ENCODE measurements at places on chromosomes 4 and X. TPM values are rescaled to one million over a fixed set of nuclear protein-coding genes. Genes with fewer than 3 reads are reported as not detected.
A peak's percentile ranks its signal among the peaks of the same experiment; 100 is the strongest.

- no peak for DNase-seq
- no peaks in the 10 kb centered on the region for H3K4me1 ChIP-seq
- H3K36me3 ChIP-seq, result no peaks in the 10 kb centered on the region
- H3K4me3 ChIP-seq, result no peak overlapping the region
- no peak overlapping the region for H3K27ac ChIP-seq
Observed at GRCh38 chrX:84760560-84760959, 243.1 kb upstream of the APOOL start.

- H3K27me3 ChIP-seq, result no peaks in the 10 kb centered on the region
- 0 out of 2 replicates have a peak overlapping the region, but pooled peaks have one; percentile 14 for H3K27ac ChIP-seq
- peaks cover 6% of the 10 kb centered on the region for H3K36me3 ChIP-seq
- no peak overlapping the region for H3K4me3 ChIP-seq
- no peak for DNase-seq
Observed at GRCh38 chr4:7976634-7977033, 37.0 kb upstream of the AFAP1 start.

DNA sequence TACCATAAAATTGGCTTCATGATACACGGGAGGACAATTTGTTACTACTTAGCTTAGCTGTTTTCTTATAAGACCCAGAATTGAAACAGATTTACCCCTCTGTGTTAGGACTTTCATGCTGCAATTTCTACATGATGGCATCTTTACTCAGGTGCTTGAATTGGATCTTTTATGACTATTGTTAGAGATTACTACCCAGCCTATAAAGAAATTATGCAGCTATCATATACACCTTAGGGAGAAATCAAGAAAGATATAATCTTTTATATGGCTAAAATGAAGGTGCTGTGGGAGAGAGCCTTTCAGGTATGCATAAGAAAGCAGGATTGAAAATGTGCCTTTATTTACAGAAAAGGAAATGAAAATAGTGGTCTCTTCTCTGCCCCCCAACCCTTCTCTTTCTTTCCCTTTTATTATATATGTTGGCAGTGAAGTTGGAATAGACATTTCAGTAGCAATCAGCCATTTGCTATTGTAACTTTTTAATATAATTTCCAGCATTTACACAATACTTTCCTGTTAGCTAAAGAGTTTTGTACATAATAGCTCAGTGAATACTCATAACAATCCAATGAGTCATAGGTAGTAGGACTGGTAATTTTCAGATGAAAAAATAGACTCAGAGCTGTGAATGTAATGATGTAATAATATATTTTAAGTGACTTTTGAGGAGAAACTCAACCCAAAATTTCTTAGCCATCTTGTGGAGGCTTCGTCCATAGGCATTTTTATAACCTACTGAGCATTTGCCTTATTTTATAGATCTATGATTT lies 311.8 kb downstream of the ADGRL3 start:
- no peaks in the 10 kb centered on the region for H3K27me3 ChIP-seq
- no peak overlapping the region for H3K27ac ChIP-seq
- H3K36me3 ChIP-seq, result peaks cover 3% of the 10 kb centered on the region
- DNase-seq, result no peak

DNA sequence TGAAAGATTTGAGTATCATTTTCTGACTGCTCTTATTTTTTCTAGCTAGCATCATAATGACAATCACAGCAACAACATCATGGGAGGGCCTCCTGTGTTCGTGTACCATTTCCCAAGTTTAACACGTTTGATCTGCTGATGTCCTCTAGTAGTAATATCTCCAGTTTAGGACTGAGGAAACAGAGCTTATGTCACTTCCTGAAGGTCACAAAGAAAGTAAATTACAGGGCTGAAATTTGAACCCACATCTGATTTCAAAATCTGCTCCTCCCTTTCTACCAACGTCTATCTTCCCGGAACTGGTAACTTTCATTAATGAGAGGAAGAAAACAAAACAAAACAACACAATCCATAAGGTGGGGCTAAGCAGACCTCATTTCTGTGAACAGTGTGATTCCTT lies 302.7 kb downstream of the PACRGL start:
- no peak for DNase-seq
- H3K4me1 ChIP-seq, result peaks cover 20% of the 10 kb centered on the region
- H3K27ac ChIP-seq, result no peak overlapping the region
- no peak overlapping the region for H3K4me3 ChIP-seq

DNA sequence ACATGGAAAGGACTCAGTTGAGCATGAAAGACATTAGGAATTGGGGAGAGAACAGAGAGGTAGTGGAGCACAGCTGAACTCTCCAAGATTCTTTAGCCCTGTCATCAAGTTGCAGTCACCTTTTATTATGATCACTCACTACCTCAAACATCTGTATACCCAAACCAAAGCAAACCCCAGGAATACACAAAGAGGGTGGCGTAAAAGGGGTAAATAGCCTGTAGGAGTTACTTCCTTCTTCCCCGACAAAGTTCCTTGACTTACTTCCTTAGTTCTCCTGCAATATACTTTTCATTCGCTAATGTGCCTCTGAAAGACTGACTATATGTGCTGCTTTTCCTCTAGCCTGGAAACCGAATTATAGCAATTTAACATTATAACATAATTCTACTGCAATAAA lies 159.9 kb downstream of the SPRY1 start:
- no peaks in the 10 kb centered on the region for H3K27me3 ChIP-seq
- H3K4me1 ChIP-seq, result peaks cover 62% of the 10 kb centered on the region
- peak overlapping the region; percentile 63 for H3K27ac ChIP-seq
- DNase-seq, result no peak
- no peak overlapping the region for H3K4me3 ChIP-seq
- peaks cover 3% of the 10 kb centered on the region for H3K36me3 ChIP-seq

DNA sequence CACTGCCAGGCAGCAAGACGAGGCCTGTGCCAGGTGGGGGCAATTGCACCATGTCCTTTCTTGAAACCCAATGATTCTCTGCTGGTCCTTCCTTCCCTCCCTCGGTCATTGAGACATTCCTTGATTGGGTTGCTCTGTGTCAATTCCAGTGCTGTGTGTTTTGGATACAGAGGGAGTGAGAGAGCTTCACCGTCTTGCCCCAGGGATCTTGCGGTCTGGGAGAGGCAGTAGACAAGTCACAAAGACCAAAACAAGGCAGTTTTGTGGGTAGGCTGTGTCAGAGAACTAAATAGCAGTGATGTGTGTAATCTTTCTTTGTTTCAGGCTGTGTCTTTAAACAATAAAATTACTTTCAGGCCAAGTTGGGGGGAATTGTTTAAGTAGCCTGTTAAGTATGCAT lies 38.8 kb upstream of the TADA2B start:
- H3K4me3 ChIP-seq, result no peak overlapping the region
- peaks cover 2% of the 10 kb centered on the region for H3K27me3 ChIP-seq
- H3K4me1 ChIP-seq, result peaks cover 28% of the 10 kb centered on the region
- no peak for DNase-seq

DNA sequence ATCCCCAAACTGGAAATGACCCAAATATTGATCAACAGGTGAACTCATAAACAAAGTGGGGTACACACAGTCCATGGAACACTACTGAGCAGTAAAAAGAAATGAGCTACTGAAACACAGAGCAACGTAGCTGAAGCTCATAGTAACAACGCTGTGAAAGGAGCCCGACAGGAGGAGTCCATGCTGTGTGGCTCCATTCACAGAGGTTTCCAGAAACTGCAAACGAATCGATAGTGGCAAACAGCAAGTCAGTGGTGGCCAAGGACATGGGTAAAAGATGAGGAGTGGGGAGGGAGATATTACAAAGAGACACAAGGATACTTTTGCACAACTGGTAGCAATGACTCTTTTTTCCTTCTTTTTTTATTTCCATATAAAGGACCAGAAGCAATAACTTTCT lies 90.4 kb downstream of the HAUS3 start:
- no peak overlapping the region for H3K4me3 ChIP-seq
- H3K27me3 ChIP-seq, result peaks cover 43% of the 10 kb centered on the region
- H3K36me3 ChIP-seq, result peaks cover 11% of the 10 kb centered on the region
- no peaks in the 10 kb centered on the region for H3K4me1 ChIP-seq

GRCh38 chr4:108048157-108048556 lies 58.5 kb downstream of the HADH start:
- no peak overlapping the region for H3K4me3 ChIP-seq
- no peak overlapping the region for H3K27ac ChIP-seq
- no peaks in the 10 kb centered on the region for H3K36me3 ChIP-seq
- no peak for DNase-seq
- peaks cover 14% of the 10 kb centered on the region for H3K4me1 ChIP-seq

- H3K27me3 ChIP-seq, result no peaks in the 10 kb centered on the region
- no peaks in the 10 kb centered on the region for H3K4me1 ChIP-seq
- no peak overlapping the region for H3K27ac ChIP-seq
- H3K4me3 ChIP-seq, result no peak overlapping the region
- H3K36me3 ChIP-seq, result no peaks in the 10 kb centered on the region
Observed at GRCh38 chrX:151680805-151681204, 14.5 kb upstream of the PRRG3 start.

DNA sequence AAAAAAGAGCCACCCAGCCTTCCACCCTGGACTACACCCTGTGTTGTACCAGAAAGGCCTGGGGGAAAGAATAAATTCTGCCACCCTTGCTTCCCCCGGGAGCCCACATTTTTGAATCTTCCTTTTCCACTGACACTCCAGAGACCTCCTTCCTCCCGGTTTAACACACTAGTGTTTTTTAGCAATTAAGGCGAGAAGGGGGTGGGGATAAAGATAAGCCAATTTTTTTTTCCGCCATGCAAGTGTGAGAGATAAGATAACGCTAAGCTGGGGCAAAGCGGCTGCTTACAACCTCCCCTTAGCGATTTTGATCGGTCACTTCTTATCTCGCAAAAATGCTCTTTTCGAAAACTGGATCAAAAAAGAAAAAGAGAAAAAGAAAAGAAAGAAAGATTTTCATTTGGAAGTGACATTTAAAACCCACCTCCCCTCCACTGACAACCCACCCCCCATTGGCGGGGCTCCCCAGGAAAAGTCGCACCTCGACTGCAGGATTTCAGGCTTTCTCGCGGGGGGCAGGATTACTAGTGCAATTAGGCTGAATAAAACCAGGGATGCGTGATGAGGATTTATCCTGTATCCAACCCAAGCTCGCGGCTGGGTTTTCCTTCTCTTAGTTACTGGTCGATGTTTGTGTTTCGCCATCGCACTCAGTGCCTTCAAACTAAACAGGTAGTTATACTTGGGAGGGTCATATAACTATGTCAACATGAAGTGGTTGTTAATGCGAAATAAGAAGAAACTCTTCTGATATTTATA lies 6.0 kb upstream of the BCOR start:
- peaks cover 48% of the 10 kb centered on the region for H3K27me3 ChIP-seq
- no peak for DNase-seq
- peak overlapping the region; percentile 71 for H3K4me3 ChIP-seq
- H3K36me3 ChIP-seq, result no peaks in the 10 kb centered on the region
- H3K4me1 ChIP-seq, result peaks cover 27% of the 10 kb centered on the region
- H3K27ac ChIP-seq, result no peak overlapping the region

- no peak overlapping the region for H3K4me3 ChIP-seq
- peaks cover 7% of the 10 kb centered on the region for H3K4me1 ChIP-seq
- H3K36me3 ChIP-seq, result no peaks in the 10 kb centered on the region
- H3K27ac ChIP-seq, result no peak overlapping the region
Observed at GRCh38 chr4:41442810-41443209, 95.1 kb upstream of the LIMCH1 start.

GRCh38 chr4:175770555-175770954 lies 41.5 kb downstream of the GPM6A start:
- no peaks in the 10 kb centered on the region for H3K27me3 ChIP-seq
- no peak for DNase-seq
- no peak overlapping the region for H3K4me3 ChIP-seq
- H3K36me3 ChIP-seq, result no peaks in the 10 kb centered on the region

DNA sequence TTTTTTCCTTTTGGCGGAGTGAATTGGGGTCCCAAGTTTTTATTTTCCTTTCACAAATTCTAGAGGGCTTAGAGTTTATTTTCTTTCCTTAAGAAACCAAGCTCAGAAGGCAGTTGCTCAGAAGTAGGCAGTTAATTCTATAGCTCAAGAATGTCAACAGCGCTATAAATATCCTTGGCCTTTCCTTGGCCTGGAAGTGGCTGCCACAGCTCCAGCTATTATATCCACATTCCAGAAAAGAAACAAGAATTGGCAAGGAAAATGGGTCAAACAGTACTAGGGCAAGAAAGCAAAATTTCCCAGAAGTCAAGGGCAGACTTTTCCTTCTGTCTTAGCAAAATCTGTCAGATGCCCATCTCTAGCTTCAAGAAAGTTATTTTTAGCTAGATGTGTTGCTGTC lies 31.0 kb downstream of the SLC10A6 start:
- no peak overlapping the region for H3K27ac ChIP-seq
- H3K4me3 ChIP-seq, result no peak overlapping the region
- no peaks in the 10 kb centered on the region for H3K4me1 ChIP-seq
- H3K36me3 ChIP-seq, result peaks cover 27% of the 10 kb centered on the region
- no peaks in the 10 kb centered on the region for H3K27me3 ChIP-seq

DNA sequence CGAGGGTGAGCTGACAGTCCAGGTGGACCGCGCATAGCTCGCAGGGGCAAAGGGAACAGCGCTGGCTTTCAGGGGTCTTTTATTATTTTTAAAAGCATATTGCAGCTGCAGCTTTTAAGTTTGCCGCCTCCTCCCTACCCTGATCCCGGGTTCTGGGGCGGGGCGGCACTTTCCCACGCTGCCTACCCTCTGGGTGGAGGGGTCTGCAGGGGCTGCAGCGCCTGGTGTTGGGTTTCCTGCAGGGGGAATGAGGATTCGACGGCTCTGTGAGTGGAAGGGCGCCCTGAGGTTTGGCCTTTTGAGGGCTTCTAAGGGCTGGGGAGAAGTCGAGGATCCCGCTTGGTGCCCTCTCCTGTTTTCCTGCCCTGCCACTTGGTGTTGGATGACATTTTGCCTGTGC lies 80.7 kb upstream of the SCML1 start:
- H3K4me1 ChIP-seq, result peaks cover 10% of the 10 kb centered on the region
- no peak for DNase-seq
- H3K4me3 ChIP-seq, result peak overlapping the region; percentile 52

DNA sequence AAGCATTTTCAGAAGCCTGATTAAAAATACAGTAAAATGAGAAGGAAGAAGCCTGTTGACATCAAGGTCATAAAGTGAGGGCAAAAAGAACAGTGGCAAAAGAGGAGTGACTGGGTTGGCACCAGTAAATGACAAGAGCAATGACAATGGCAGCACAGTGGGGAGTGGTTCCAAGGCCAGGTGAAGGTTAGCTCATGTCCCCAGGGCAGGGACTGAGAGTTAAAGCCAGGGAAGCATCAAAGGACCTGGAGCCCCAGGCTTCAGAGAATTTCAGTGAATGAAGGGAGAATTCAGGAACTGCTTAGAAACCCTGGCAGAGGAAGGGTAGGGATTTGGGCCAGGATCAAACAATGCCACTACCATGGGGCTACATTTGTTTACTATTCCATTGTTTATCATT lies 8.8 kb upstream of the PIGA start:
- peaks cover 8% of the 10 kb centered on the region for H3K4me1 ChIP-seq
- no peaks in the 10 kb centered on the region for H3K36me3 ChIP-seq
- no peak overlapping the region for H3K27ac ChIP-seq
- DNase-seq, result peak; percentile 14
- H3K27me3 ChIP-seq, result peaks cover 32% of the 10 kb centered on the region
- no peak overlapping the region for H3K4me3 ChIP-seq

GRCh38 chrX:22889819-22890218 lies 109.9 kb upstream of the DDX53 start:
- no peaks in the 10 kb centered on the region for H3K27me3 ChIP-seq
- H3K4me3 ChIP-seq, result no peak overlapping the region
- H3K27ac ChIP-seq, result no peak overlapping the region

NDST3 gene
- 0.37 TPM for total RNA-seq

MAGEA11 gene
- total RNA-seq, result not detected

SRPX gene
- 7.7 TPM for total RNA-seq

AFP gene
- total RNA-seq, result 1.8 TPM

KLB gene
- 0.14 TPM for total RNA-seq
